Pancreas (tissue), 10 donors: ENCODE measurements at places on chromosomes 7 and 10. TPM values are rescaled to one million over a fixed set of nuclear protein-coding genes. Genes with fewer than 3 reads are reported as not detected.

DNA sequence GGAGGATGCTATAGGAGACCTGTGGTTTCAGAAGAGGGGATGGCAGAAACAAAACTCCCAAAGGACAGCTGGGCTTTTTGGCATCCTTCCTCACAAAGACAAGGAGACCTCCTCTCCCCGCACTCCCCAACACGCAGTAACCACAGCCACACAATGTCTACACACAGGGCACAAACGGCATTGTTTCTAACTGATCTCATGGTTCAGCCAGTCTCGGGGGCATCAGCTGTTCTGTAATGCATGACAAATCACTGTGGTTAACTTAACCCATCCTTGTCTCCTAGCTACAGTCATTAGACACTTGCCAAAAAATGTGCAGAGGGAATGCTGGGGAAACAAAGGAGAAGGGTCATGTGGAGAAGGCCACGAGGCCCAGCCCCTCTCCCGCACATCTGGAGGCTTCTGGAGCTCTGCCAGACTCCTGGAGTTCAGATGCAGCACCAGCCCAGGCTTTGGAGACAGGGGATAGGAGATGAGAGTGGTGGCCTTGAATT is 7.6 kb upstream of the ADAMTS14 start:
- no peak for DNase-seq

DNA sequence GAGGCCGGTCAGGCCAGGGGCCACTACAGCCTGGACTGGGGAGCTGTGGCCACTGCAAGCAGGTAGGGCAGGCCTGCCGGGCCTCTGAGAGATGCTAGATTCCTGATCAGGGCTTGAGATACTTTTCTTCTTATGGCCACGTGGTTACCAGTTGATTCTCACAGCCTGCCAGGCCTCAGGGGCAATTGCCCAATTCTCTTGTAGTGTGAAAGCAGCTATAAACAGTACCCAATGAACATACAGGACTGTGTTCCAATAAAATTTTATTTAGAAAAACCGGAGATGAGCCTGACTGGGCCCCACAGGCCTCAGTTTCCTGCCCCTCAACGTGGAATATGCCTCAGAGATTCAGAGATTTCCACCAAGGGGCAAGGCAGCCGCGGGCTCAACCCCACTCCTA is 475.2 kb downstream of the TCERG1L start:
- no peak for DNase-seq

GRCh38 chr10:78046711-78047269 is 13.1 kb downstream of the RPS24 start:
- no peak for DNase-seq

DNA sequence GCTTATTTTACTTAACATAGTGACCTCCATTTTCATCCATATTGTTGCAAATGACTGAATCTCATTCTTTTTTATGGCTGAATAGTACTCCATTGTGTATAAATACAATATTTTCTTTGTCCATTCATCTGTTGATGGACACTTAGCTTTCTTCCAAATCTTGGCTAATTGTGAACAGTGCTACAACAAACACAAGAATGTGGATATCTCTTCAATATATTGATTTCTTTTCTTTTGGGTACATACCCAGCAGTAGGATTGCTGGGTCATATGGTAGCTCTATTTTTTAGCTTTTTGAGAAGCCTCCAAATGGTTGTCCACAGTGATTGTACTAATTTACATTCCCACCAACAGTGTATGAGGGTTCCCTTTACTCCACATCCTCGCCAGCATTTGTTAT is 58.0 kb downstream of the CREB5 start:
- DNase-seq: no peak

DNA sequence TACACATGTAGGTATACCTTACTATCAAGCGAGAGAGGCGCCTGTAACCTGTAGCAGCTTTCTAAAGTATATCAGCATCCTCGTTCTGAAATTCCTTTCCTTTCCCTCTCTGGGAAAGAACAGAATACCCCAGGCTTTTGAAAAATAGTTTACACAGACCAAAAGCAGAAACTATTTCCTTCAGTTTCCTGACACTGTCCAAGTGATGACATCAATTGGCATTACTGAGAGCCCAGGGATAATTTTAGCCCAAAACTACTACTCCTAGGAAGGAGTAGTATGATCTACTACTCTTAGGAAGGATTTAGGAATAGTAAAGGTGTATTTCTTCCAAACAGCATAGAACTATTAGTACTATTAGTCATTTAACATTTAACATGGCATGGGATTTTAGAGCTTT is 6.0 kb downstream of the GNG11 start:
- DNase-seq: no peak

DNA sequence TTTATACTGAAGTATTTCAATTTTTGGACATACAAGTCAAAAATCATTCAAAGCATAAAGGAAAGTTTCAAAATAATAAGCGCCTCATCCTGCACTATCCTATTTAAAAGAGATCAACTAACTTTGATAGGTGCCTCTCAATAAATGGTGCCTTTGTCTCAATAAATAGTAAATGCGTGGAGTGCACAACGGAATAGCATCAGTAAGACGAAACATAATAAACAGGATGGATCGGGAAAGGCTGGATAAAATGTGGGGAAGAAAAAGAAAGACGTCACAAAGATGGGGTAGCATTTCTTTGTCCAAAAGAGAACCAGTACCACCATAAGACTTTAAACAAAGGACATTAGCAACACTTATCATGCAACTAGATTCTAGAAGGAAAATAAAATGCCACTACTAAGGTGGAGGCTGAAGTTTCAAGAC is 571 bp upstream of the PRKAR2B start:
- no peak for DNase-seq

LRRC18 gene
- not detected for total RNA-seq

DNA sequence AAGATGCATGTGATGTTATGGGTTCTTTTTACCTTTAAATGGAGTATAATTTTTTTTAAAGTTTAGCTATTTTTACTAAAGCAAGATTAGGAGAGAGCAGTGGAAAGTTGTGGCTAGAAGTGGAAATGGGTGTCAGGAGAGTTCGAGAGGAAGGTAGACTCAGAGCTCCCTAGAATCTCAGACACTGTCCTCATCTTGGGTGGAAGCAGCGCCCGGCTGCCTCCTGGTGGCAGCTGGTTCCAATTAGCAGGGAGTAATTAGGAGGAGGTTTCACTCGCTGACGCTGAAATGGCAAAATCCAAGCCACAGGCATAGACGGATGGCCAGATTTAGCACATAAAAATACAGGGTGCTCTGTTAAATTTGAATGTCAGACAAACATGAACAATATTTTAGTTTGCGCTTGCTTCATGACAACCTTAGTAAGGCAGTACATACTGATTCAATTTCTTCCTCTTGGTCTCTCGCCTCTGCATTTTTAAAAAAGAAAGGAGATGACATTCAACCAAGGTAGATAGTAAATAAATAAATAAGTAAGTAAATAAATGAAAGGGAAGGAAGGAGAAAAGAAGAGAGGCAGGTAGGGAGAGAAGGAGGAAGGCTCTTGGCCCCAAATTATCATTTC is 58.5 kb downstream of the LGI1 start:
- peak; percentile 71 for DNase-seq

- no peak for DNase-seq
Observed at GRCh38 chr10:32959006-32959920, 1.2 kb upstream of the ITGB1 start.

TMEM196 gene
- 0.20 TPM for total RNA-seq

GDF2 gene
- total RNA-seq: not detected

GRCh38 chr7:142362349-142362748 is 104.5 kb upstream of the PRSS58 start:
- no peak for DNase-seq

EBF3 gene
- total RNA-seq: 0.47 TPM

- no peak for DNase-seq
Observed at GRCh38 chr7:98565103-98565502, 52.0 kb upstream of the NPTX2 start.

COL17A1 gene
- total RNA-seq: 0.18 TPM

- DNase-seq: no peak
Observed at GRCh38 chr10:90920986-90921666, at the start of gene ANKRD1. Gene ANKRD1 (minus strand): TSS chr10:90921087. CDS start chr10:90921027, 60 bp downstream.

- DNase-seq: no peak
Observed at GRCh38 chr10:124739986-124740368, 4.2 kb downstream of the FAM53B start.

DNA sequence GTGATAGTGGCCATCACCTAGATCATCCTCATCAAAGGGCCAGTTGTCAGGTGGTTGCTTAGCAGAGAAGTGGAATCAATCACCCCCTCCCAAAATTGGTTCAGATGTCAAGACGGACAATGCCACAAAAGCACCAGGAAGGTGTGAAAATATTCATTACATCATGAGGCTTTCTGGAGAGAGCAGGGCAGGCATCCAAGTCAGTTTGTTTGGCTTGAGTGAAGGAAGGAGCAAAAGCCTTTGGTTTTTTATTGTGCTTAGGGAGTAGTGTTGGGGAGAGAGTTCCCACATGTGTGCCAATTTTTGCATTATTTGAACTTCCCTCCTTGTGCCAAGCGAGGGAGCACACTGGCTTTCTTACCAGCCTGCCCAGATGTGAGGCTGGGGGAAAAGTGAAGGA is 1082.9 kb downstream of the LRMDA start:
- DNase-seq: no peak

MARCHF5 gene
- total RNA-seq: 18.4 TPM

DNA sequence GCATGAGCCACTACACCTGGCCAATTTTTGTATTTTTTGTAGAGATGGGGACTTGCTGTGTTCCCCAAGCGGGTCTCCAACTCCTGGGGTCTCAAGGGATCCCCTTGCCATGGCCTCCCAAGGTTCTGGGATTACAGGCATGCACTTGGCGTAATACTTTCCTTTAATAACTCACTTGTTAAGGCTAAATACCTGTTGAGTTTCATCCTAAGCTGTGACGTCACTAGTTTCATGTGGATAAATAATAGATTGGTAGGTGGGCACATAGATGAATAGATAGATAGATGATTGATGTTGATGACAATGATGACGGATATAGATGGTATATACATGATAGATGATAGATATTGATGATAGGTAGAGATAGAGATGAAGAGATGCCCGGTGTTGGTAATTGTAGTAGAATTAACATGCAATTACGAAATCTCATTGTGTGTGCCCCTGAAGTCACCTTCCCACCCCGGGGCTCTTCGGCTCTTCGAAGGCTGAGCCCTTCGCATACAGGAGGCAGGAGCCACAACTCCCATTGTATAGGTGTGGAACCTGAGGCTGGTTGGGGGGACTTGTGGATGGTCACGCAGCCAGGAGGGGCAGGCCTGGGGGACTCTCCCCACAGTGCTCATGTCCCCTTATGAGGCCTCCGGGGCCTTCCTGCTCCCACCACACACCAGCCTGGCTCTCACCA is 2.6 kb downstream of the GRIFIN start:
- DNase-seq: no peak

CRPPA gene
- total RNA-seq: 1.3 TPM

EGR2 gene
- 2.3 TPM for total RNA-seq

PDK4 gene
- total RNA-seq: 26.0 TPM

TMEM60 gene
- 6.2 TPM for total RNA-seq

DNA sequence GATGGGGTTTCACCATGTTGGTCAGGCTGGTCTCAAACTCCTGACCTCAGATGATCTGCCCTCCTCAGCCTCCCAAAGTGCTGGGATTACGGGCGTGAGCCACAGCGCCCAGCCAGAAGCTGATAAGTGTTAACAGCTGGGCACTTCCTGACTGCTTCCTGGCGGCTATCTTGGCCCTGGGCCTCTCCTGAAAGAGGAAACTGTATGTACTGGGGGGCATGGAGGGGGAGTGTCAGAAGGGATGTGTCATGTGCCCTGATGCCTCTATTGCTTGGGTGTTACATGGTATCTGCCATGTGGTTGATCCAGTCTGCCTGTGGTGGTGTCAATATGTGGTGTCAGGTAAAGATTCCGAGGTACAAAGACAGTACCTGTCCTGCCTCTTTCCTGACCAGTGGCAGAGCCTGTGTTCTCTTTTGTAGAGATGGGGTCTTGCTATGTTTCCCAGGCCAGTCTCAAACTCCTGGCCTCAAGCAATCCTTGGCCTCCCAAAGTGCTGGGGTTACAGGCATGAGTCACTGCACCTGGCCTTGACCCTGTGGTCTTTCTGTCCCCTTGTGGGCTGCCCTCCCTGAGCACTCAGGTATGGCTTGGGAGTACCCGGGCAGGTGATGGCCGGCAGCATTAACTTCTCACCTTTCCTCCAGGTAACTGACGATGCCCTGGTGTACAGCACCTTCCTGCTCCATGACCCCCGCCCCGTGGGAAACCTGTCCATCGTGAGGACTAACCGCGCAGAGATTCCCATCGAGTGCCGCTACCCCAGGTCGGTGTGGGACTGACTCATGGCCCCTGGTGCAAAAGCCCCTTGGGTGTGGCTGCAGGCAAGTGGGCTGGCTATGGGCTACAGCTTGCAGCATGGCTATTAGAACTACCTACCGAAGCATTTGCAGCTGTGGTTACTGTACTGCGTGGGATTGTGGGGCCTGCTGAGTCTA is 4.4 kb downstream of the ZP3 start:
- DNase-seq: no peak

GRCh38 chr10:3068201-3068967 is 1.0 kb downstream of the PFKP start:
- peak; percentile 47 for DNase-seq

CCDC146 gene
- total RNA-seq: 3.3 TPM

DNA sequence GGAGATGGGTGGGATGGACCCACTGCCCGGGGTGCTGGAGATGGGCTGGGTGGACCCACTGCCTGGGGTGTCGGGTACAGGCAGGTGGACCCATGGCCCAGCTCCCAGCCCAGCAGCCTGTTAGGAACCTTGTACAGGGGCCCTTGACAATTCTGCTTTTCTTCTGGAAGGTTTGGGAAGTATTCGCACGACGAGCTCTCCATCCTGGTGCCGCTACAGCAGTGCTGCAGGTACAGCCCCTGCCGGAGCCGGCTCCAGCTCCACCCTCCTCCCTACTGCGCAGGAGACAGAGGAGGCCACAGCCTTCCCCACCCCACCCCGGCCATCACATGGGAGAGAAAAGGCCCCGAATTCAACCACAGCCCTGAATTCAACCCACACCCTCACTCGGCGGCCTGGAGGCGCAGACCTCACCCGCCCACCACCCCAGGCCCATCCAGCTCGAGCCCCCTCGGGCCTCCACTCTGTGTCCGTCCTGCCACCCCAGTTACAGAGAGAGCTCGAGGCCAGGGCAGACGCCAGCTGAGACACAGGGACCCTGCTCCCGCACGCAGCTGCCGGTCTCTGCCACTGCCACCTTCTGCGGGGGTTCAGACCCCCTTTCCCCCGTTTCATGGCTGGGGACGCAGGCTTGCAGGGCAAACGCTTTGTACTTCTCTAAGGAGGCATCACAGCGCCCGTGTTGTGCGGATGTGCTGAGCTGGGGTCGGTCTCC is 31.3 kb upstream of the FOXL3 start:
- DNase-seq: no peak

GRCh38 chr10:67262675-67263074 is 336.8 kb downstream of the LRRTM3 start:
- no peak for DNase-seq

DNA sequence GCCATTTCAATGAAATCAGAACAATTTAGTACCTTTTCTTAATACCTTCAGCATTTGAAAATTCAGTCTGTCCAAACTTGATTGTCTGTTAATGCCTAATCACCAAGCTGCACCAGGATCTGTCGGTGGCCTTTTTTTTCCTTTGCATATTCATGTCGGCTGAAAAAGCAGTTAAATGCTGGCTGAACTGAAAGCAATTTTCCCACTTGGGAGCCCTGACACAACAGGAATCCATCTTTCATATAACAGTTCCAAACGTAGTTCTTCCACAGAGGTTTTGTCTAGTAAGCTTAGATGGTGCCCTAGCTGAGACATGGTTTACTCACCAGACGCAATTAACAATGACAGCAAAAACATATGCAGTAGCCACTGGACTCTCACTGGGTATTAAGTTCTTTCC is 83.6 kb upstream of the CHCHD3 start:
- no peak for DNase-seq

GRCh38 chr10:120400601-120401000 is 56.4 kb upstream of the PLPP4 start:
- no peak for DNase-seq

BTBD16 gene
- 0.43 TPM for total RNA-seq

- DNase-seq: no peak
Observed at GRCh38 chr7:140674899-140675701, 2.4 kb downstream of the ADCK2 start.
